ENCODE measurements at places on chromosomes 5 and 9.

DNA sequence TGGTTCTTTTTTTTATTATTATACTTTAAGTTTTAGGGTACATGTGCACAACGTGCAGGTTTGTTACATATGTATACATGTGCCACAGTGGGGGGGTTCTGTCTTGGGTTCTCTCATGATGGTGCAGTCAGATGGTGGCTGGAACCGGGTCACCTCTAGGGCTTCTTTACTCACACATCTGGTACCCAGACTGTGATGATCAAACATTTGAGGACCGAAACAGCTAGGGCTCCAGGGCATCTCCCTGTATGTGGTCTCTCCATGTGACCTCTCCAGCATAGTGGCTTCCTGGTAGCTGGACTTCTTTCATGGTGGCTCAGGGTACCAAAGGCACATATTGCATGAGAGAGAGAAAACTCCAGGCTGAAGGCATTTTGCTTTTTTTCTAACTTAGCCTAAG is 9.8 kb upstream of the CRHBP start:
- no peak for DNase-seq

GRCh38 chr5:135564331-135564730 is 14.5 kb downstream of the CXCL14 start:
- no peak for DNase-seq

DNA sequence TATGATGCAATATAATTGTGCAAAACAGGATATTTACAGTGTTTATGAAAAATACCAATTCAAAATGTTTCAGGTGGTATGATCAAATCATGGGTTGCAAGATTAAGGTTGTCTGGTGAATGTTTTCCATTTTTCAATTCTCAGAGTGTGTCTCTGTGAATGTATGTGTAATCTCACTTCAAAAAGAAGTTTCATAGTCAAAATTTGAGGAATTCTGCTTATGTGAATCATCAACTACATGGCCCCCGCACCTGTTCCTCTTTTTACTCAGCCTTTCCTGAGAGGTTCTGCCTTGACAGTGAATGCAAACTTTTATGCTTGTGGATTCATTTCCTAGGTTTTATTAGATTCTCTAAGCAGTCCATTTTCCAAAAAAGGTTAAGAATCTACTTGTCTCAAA is 32.1 kb downstream of the KCTD16 start:
- no peak for DNase-seq

DNA sequence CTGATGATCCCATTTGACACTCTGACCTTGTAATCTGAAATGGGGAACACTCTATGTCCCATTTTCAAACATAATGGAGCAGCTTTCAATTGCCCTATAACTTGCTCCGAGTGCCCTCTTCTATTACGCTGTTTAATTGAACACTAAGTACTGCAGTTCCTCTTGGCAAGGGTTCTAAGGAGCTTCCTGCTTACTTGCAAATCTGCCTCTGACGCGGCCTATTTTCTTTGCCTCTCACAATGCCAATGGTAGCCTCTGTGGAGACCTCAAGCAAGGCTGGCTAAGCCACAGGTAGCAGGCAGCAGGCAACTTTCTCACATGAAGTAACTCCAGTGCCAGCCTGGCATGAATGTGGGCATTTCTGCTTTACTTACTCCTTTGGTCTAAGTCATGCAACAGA is 443.4 kb upstream of the TRPC7 start:
- no peak for DNase-seq

DNA sequence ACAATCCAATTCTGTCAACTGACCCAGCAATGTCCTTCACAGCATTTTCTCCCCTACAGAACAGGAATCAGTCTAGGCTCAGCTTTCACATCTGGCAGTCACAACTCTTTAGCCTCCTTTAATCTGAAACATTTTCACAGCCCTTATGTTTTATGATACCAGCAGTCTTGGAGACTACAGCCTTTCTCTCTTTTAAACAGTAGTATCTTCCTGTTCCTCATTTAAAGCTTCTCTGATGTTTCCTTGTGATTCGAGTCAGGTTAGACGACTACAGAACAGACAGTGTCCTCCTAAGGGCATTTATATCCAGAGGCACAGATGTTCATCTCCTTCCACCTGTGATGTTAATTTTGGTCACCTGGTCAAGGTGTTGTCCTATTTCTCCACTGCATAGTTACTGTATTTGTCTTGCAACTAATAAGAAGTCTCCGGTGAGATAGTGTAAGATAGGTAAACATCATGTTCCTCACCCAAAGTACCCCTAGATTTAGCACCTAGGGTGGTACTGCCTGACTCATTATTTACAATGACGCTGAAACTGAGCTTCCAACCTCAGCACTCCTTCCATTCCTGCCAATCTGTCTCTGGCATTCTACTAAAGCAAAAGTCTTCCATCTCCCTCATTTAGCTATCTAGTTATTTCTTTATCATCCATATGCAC is 20.7 kb downstream of the TTC39B start:
- DNase-seq: no peak

DNA sequence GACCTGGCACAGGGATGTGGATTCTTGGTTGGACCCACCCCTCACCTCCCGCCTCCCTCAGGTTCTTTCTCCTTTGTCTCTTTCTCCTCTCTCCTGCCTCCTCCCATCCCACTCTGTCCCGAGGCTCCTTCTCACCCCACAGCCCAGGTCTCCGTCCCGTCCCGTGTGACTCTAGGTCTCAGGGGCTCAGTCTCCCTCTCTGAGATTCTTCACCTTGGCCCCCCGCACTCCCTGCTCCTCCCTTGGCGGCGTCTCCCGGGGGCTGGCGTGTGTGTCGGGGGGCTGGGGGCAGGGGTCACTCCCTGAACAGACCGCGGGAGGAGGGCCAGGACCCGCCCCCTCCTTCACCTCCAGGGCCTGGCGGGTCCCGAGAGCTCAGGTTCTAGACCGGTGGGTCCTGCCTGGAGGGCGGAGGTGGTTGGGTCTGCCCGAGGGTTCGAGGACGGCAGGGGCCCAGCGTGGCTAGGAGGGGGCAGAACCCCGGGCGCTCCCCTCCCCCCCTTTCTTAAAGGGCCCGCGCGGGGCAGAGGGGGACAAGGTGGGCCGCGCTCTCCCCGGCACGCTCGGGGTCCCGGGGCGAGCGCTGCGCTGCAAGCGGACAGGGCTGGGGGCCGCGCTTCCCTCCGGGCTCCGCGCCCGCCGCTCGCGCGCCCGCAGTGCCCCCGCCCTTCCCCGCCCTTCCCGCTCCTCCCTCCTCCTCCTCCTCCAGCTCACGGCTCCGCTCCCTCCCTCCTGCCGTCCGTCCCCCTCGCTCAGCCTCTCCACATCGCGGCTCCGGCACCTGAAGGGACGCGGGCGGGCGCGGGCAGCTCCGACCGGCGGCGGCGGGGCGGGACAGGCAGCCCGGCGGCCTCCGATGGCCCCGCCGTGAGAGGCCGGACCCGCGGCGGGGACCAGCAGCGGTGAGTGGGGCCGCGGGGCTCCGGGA is at the start of gene PSD2:
TSS of gene PSD2 (plus strand) at position 735 of the 928 bp plus-strand sequence. CDS start 13,633 bp downstream, outside the sequence.
- DNase-seq: no peak

- no peak for DNase-seq
Observed at GRCh38 chr9:123174079-123174478, 94.3 kb downstream of the STRBP start.

DNA sequence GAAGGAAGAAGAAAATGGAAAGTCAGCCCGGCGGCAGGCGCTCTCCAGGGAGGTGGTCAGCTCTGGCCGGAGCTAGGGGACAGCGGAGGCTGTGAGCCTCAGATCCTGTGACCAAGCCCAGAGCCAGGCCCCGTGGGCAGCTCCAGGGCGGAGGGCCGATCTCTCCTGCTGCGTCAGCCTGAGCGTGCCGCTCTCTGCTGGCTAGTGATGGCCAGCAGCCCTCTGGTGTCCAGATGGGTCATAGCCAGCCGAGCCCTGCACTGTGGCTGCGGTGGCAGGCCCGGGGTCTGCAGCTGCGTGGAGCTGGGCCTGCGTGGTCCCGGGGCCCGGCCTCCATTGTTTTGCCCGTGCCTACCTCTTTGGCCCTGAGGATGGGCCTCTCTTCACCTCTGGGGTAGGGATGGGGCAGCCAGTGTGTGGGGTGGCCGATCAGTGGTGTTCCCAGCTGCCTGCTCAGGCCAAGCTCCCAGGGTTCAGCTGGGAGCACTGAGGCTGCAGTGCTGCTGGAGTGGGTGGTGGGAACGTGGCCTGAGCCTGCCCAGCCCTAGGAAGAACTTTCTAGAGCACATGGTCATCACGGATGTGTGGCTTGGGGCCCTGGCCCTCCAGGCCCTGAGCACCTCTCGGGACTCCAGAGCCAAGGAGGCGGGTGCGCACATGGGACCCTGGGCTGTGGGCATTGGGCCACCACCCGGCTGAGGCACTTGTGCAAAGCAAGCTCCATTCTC is 17.1 kb upstream of the NRARP start:
- DNase-seq: no peak

GRCh38 chr9:15711531-15711930 is 158.7 kb downstream of the CCDC171 start:
- no peak for DNase-seq

- no peak for DNase-seq
Observed at GRCh38 chr9:83920469-83920926, 734 bp downstream of the KIF27 start.

DNA sequence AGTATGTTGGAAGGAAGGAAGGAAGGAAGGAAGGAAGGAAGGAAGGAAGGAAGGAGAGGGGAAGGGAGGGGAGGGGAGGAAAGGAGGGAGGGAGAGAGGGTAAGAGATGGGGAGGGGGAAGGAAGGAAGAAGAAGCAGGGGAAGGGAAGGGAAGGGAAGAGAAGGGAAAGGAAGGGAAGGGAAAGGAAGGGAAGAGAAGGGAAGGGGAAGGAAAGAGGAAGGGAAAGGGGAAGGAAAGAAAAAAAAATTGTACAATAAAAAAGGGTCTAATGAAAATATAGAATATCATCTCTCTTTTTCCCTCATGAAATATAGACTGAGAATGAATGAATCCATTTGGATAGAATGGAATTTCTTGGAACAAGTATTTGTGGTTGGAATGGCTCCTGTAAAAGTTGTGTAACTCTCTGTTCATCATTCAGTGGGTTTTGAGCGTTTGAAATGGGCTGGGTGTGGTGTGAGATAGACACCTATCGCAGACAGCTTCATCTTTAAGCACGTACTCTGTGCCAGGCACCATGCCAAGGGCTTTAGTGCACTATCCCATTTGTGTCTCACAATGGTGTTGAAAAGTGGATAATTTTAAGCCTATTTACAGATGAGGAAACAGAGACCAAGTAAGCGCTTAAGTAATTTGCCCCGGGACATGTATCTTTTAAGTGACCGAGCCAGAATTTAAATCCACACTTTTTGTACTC is 11.6 kb upstream of the PAPPA start:
- DNase-seq: no peak

GRCh38 chr9:136645352-136645902 is 17.3 kb upstream of the EGFL7 start:
- DNase-seq: no peak

GRCh38 chr5:82341325-82341724 is 63.2 kb upstream of the RPS23 start:
- DNase-seq: no peak

GRCh38 chr9:17614250-17614649 is 35.4 kb downstream of the SH3GL2 start:
- DNase-seq: no peak

GRCh38 chr5:27308153-27308552 is 269.8 kb upstream of the CDH9 start:
- no peak for DNase-seq

- DNase-seq: no peak
Observed at GRCh38 chr9:79584655-79584982, 12.9 kb downstream of the TLE4 start.

GRCh38 chr5:19240170-19240569 is 747.8 kb downstream of the CDH18 start:
- DNase-seq: no peak

DNA sequence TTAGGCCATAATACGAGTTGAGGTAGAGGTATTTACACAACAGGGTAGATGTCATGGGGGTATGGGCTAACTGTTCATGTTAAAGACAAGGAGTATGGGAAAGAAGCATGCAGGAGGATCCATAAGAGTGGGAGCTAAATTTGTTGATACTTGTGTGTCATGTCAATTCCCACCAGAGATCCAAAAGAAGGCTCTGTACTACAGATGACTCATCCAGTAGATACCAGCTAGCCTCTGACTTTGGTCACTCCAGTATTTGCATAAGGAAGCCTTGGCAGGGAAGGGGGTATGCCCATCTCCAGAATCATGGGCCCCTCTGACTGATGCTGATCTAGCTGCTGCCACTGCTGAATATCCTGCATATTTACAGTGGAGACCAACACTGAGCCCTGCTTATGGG is 743.7 kb upstream of the GRAMD2B start:
- no peak for DNase-seq

DNA sequence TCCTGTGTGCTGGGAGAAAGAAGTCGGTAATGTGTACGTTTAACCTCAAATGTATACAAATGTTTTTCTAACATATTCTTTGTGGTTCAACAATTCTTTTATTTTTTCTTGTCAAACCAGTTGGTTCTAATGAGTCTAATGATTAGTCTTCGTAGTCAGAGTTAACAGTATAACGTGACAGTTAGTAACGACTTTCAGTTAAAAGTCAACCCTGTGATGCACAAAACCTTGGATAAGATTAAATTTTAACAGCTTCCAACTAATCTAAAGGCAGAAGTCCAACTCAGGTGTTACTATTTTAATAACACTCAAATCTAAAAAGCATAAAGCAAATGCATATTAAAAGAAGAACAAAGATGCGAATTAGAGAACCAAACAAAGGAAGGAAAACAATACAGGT is 47.0 kb downstream of the SEMA6A start:
- no peak for DNase-seq

DNA sequence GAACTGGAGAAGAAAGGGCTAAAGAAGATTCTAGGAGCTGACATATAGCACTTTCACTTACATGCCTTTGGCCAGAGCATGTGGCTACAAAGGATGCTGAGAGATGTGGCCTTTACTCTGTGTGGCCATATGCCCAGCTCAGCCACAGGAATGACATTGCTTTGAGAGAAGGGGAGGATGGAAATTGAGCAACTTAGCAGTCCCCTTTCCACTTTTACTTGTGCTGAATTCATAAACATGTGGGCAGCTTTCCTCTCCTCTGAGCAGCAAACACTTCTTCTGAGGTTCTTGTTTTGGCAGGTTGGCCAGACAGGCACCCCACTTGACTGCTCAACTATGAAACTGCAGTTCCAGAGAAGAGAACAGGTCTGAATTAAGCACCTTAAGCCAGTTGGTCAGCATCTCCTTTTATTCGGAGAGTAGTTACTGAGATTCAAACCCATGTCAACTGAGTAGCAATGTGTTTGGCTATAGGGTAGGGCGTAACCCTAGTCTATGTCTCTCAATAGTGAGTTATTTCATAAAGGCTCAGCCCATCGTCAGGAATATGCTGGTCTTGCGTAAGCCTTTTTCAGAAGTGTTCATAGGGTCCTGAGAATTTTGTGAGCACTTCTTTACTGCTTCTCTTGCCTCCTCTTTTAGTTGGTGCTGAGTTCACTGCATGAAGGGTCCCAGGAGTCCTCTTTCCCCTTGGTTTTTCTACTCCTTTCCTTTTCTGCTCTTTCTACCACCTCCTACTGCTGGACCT is 134.5 kb downstream of the PALM2AKAP2 start:
- no peak for DNase-seq

All from amniotic stem cell (primary cell).